HuH-7.5 (cell line): ENCODE measurements at places on chromosomes 7 and 10.

DNA sequence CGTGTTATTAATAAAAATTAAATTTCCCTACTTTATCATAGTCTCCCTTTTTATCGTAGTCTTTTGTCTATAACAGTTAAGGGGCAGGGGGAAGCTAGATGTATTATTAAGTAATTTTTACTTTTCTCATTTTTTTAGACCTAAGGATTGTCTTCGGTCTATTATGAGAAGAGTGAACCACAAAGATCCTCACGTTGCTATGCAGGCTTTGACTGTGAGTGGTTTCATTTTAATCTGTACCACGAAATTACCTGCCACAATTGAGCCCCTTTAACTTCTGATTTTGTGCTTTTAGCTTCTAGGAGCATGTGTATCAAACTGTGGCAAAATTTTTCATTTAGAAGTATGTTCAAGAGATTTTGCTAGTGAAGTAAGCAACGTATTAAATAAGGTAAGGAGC lies 40.6 kb downstream of the STAM start:
- DNase-seq, result no peak

GRCh38 chr10:124062390-124062789 lies 31.0 kb downstream of the CHST15 start:
- DNase-seq, result peak; percentile 20

GRCh38 chr7:101874028-101874427 lies 56.6 kb downstream of the CUX1 start:
- no peak for DNase-seq

GRCh38 chr7:101890749-101891523 lies 73.5 kb downstream of the CUX1 start:
- DNase-seq, result no peak

DNA sequence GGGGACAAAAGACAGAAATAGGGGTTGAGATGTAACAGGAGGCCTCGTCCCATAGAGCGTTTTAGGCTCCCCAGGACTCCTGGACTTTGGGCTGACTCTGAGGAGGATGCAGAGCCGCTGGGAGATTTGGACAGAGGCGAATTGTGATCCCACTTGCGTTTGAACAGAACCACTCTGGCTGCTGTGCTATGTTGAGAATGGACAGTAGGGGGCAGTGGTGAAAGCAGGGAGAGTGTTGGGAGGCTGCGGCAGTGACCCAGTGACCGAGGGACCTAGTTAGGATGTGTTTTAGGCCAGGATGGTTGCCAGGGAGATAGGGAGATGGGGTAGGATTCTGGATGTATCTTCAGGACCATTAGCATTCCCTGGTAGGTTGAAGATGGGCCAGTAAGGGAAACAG lies 271.6 kb downstream of the CCDC3 start:
- DNase-seq, result no peak

DNA sequence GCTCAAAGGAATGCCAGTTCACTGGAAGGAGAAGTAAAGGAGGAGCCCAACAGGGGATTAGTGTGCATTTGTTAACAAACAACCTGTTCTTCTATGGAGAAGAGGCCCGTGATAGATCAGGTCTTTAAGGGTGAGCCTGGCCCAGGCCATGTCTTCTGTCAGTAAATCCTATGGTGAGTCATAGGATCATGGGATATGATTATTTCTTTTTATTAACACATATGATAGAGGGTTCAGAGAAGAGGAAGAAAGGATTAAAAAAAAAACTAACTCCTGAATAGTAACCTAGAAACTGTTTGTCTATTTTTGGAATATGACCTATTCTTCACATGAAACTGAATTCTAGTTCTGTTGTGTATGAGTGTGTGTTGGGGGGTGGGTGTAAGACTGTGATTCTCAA lies 70.4 kb downstream of the GPR158 start:
- DNase-seq, result no peak

DNA sequence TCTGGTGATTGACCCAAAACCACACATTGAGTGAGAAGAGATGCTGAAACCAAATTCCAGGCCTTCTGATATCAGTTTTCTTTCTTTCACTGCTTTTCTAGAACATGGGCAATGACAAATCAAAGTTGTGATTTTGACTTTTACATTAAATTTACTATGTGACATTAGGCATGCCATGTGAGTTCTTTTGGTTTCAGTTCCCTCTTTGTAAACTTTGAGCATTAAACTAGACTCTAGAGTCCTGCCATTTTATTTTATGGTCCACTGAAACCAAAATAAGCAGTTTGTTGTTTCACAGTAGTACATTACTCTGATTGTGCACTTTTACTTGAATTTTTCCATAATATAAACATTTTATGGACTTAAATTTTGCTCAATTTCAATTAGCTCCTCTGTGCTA lies 381.1 kb upstream of the SEMA3D start:
- no peak for DNase-seq

GRCh38 chr10:29873941-29874484 lies 185.4 kb downstream of the JCAD start:
- DNase-seq, result no peak

DNA sequence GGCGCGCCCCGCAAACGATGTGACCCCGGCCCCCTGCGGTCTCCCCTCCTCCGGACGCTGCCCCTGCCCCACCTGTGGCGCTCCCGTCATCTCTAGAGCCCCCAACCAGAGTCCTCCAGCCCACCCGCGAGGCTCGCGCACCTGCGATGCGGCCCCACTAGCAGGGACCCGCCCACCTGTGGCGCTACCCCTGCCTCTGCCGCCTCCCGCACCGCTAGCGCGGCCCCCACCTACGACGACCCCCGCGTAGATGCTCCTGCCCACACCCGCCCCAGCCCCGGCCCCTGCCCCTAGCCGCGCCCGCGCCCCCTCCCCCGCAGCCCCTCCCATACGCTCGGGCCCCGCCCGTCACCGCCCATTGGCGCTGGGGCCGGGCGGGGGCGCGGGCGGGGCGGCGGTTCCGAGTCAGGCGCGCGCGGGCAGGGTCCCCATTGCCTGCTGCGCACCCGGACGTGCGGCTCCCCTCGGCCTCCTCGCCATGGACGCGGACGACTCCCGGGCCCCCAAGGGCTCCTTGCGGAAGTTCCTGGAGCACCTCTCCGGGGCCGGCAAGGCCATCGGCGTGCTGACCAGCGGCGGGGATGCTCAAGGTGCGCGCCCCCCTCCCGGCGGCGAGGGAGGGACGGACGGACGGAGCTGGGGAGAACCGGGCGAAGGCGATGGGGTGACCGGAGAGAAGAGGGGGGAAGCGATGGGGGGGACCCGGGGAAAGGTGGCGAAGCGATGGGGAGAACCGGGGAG lies at the start of gene PFKP:
TSS of gene PFKP (plus strand) at position 431 of the 741 bp plus-strand sequence. CDS start at position 479, 48 bp downstream.
- DNase-seq, result no peak

GRCh38 chr10:130257897-130258296 lies 121.7 kb downstream of the GLRX3 start:
- no peak for DNase-seq

GRCh38 chr7:15527648-15528047 lies 34.2 kb downstream of the AGMO start:
- no peak for DNase-seq

DNA sequence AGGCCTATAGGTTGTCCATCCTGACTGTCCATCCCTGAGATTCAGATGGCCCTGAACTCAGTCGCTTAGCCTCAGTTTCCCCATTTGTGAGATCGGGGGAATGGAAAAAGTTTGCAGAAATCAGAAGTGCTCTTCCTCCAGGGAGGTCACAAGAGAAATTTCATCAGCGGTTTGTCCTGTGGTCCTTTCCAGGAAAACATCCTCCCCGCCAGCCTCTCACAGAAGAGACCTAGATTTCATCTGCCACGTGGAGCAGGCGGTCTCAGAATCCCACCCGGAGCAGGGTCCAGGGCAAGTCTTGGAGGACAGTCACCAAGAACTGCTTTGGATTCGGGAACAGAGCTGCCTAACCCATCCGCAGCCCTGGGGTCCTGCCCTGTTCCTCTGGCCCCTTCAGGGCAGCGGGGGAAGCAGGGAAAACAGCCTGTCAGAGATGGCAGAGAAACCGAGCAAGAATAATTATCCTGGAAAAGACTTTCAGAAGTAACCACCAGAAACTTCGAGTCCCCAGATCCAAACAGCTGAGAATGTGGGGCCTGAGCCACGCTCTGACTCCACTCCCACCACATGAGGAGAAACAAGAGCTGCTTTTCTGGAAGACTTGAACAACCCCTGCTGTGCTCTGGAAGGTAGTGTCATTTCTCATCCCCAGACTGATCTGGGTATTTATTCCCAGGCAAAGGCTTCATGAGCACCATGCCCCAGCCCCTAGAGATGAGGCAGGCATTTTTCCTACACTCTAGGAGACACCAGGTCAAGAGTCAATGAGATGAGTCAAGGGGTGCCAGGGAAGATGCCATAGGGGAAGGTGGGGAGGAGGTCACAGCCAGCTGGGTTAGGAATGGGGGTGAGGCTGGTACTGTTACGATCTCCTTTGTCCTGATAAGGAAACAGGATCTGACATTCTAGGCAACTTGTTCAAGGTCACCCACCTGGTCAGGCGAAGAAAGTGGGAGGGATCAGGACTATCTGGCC lies 1.1 kb upstream of the TNS3 start:
- DNase-seq, result no peak

DNA sequence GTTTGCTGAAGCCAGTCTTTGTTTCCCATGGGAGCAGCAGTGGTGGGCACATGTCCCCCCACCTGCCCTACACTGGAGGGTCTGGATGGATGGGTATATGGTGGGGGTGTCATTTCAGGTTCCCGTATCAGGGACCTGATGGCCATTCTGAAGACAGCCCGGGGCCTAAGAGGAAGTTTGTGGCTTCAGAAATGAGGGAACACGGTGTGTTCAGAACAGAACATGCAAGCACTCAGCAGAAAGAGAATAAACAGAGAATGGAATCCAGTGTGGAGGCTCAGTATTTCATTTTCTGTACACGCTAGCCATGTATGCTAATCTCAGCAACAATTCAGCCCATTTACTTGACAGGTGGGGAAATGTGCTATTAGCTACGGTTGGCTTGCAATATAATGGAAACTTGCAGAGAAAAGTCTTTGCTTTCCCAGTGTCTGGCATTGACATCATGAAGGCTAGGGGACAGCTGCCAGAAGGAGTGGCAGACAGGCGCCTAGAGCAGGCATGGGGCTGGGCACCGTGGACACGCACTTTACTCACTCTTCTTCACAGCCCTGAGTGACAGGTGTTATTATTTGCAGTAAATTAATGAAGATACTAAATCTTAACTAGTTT lies 98.6 kb downstream of the ELMO1 start:
- no peak for DNase-seq

- DNase-seq, result no peak
These were observed 142.8 kb downstream of the DNAJC1 start for GRCh38 chr10:21860718-21861117.

DNA sequence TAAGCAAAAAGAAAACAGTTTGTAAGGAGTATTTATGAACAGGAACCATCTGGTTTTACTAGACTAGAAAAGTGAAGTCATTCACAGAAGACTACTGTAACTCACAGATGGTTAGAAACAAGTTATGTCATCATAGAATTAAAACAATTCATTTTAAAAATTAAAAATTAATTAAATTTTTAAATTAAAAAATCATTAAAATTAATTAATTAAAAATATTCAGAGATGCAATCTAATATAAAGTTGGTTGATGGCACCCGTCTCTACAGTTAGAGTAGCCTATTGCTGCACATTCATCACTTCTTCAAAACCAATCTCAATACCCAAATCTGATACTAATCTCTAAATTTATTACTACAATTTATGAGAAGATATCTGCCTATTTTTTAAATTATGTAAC lies 454.8 kb upstream of the NUPR2 start:
- DNase-seq, result no peak

GRCh38 chr7:47514818-47515217 lies 67.1 kb downstream of the TNS3 start:
- no peak for DNase-seq

DNA sequence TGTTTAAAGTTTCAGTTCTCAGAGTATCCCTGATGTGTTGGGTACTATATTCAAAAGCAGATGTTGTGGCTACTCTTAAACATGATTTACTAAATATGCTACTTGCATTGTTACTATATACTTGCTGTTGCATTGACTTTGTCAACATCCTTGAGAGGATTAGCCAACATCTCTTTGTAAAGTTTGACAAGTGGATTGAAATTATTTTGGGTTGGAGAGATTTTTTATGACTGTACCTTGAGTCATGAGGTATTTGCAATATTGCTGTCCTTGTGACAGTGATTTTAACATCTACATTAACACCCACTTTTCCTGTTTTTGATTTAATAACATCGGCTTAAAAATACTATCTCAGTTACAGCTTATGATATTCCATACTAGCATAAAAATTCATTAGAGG lies 31.9 kb downstream of the MRC1 start:
- DNase-seq, result no peak

GRCh38 chr10:29430101-29430500 lies 141.2 kb downstream of the LYZL1 start:
- DNase-seq, result no peak

DNA sequence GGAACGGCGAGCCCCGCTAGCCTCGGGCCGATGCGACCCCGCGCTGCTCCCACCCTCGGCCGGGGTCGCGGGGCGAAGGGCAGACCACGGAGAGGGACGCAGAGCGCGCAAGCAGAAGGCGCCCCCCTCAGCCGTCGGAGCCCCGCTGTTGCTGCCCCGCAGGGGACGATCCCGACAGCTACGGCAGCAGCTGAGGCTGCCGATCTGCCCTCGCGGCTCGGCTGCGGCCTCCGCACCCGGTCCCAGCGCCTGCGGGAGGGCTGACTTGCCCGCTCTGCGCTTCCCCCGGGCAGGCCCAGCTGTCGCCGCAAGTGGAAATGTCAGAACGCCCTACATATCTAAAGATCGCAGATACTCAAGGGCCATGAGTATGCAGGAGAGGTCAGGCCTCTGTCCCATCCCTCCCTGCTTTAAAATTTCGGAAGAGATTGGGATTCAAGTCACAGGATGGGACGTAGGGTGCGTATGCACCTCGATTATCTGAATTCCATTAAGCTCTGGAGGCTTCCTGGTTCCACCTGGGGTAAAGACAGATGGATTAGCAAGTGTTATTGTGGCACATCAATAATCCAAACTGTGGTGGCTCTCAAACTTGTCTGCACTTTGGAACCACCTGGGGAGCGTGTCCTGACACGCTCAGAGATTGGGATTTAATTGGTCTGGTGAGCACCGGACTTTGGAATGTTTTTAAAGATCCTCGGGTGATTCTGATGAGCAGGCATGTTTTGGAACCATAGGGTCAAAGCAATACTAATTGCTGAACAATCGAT lies at the start of gene CRPPA:
TSS of gene CRPPA (minus strand) at position 206 of the 770 bp plus-strand sequence. CDS start 216 bp downstream, outside the sequence.
- DNase-seq, result peak; percentile 23

DNA sequence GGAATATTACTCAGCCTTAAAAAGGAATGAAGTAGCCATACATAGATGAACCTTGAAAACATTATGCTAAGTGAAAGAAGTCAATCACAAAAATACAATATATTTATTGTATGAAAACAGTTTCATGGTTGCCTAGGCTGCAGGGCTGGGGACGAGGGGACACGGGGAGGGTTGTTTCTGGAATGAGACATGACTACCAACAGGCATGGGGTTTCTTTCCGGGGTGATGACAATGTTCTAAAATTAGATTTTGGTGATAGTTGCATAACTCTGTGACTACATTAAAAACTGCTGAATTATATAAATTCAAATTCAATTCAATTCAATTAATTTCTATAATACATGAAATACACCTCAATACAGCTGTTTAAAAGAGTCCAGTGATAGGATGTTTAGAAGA lies 88.0 kb downstream of the ARHGAP22 start:
- DNase-seq, result no peak

- no peak for DNase-seq
These were observed 18.7 kb downstream of the ZNF786 start for GRCh38 chr7:149071641-149072437.

GRCh38 chr7:107609811-107610261 lies 29.8 kb downstream of the BCAP29 start:
- no peak for DNase-seq
